ENCODE measurements at places on chromosomes 7 and 10.

- no peak for DNase-seq
Observed at GRCh38 chr10:94366382-94366781, 3.6 kb upstream of the NOC3L start.

DNA sequence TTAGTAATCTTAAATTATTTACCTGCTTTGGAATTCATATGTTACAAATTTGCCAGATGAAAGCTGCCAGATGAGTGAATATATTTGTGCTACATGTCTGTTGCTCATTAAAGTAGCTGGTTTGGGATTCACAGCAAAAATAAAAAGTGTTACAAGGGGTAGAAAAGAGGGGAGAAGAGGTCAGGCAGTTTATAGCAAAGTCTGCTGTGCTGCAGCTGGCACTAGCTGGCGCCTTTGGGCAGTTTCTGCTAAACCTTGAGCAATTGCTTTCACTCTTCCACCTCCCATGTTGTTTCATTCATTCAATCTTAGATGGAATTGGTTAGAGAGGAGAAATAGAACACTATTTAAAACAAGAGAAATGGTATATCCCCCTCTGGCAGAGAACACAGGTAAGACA, 404.1 kb upstream of the LRGUK start:
- DNase-seq, result no peak

- DNase-seq, result no peak
Observed at GRCh38 chr7:70634610-70635068, 497.3 kb upstream of the GALNT17 start.

DNA sequence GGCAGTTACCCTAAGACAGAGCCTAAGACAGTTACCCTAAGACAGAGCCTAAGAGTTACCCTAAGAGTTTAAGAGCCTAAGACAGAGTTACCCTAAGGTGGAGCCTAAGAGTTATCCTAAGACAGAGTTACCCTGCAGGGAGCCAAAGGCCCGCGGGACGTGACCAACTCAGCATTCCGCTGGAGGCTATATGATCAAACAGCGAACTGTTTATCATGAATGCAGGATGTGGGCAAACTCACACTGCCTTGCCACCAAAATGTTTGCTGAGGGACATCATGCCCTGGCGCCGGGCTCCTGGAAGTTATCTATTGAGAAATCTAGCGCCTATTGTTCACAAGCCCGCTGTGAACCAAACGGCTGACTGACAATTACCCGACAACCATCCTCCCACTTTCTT, 49.9 kb downstream of the BLVRA start:
- no peak for DNase-seq

DNA sequence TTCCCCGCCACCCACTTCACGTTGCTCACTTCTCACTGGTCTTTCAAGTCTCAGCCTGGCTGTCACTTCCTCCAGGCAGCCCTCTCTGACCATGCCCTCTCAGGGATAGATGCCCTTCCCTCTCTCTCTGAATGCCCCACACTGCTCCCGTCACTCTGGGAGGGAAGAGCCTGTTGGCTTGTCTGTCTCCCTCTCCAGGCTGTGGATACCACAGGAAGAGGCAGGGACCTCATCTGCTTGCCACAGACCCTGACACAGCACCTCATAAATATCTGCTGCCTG, 93.1 kb downstream of the OAT start:
- no peak for DNase-seq

DNA sequence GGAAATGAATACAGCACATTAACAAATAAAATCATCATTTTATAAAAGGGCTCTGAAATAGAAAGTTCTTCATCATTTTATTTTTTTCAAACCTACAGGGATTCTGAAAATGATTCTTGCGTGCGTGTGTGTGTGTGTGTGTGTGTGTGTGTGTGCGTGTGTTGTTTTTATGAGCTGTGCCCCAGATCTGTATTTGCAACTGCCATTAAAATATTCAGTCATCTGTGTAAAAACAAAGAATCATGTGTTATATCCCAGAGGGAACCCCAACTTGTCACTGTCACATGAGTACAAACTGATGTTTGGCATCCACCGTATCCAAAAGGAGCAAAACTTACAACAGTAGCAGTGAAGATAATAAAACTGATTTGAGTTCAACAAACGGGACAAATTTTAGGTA, 635.4 kb upstream of the PFKP start:
- DNase-seq, result no peak

DNA sequence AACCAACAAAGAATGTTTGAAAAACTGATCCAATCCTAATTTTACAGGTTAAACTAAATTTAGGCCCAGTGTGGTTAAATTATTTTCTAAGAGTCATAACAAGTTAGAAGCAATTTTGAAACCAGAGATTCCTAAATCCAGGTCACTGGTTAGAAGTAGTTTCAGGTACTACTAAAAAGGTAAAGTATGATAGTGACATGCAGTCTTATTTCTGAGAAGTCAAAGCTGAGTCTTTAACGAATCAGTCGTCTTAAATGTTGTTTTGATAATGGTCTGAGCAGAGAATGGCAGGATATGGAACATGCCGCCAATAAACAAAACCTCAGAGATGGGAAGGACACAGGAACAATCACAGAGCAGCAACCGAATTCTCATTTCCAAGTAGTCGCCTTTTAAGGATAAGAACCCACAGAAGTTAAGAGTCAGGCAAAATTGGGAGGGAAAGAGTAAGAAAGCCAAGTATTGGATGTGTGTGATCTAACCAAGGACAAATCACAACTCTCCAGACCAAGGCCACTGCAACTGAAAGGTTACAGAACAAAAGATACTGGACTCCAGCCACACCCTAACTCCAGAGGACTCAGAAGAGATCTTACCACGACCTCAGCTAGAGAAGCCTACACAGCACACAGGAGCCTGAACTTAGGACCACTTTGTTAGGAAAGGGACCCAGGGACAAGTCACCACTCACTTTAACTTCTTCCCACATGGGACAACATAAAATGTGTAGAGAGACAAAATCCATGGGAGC, 19.7 kb downstream of the TMEM243 start:
- DNase-seq, result no peak

DNA sequence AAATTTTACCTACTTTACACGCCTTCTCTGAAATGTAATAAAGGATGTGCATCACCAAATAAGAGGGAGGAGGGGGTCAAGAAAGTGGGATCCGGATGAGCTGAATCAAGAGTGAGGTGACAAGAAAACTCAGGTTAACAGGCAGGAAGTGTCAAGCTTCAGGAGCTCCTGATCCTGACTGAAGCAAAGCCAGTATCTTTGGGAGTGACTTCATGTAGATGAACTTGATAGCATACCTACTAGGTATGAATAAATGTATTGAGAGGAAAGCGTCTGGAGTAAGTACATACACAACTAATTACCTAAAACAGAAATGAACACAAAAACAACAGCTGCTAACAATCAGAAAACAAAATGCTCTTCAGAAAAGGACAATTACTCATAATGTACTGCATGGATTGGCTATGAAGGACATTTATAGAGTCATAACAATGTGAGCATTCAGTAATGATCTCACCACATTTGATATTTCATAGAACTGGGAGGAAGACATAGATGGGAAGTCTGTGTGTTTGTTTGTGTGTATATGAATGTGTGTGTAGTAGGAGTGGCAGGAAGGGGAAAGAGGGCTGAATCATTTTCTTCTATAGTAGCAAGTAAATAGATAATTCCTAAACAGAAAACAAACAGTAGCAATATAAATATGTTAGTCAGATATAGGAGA, 29.4 kb downstream of the PRKG1 start:
- DNase-seq, result no peak

- DNase-seq, result peak; percentile 53
Observed at GRCh38 chr7:27071622-27072390, 24.0 kb downstream of the HOXA1 start.

DNA sequence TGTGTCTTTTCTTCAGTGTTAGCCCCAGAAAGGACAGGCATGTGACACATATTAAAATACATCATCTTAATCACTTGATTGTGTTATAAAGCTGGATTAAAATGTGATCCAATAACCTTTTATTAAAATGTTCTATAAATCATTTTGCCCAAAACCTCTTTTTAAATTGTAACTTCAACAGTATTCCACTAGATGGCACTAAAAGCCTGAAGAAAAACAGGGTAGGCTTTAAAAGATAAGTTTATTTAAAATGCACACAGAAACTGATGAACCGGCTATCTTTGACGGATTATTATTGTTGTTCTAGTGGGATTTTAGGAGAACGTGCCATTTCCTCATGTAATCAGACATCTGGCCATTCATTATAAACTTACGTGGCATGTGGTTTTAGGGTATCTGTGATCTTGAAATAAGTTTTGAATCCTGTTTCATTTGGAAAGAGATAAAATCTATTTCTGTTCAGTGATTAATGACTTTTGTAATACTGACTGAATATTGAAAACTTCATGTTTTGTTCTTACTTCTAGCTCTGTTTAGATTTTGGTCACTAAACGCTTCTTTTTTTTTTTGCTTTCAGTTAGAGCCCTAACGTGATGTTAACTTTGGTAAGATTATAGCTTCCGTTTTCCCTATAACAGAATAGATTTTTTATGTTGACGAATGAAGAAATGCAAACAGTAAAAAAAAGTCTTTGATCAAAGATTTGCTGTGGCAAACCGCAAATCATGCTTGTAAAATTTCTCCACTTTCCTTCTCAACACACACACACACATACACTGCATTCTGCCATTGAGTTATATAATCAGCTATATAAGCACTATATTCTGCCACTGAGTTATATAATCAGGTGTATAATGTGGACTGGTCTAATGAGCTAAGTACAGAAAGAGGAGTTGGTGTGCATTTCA, 13.6 kb downstream of the VPS50 start:
- peak; percentile 10 for DNase-seq

DNA sequence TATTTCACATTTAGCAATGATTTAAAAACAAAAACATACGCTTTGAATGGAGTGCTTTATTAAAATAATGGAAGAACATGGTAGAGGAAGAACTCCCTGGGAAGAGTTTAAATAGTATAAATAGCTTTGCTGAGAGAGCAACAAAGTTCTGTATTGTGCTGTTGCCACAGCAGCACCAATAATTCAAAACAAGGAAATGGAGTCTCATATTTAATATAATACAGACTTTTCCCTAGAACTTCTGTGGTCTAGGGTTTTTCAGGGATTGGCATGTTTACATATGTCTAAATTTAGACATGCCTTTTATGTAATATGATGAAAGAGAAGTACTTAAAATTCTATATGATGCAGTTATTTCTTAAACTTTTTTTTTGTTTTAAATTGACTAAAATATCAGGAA, 217.2 kb upstream of the HDAC9 start:
- no peak for DNase-seq

DNA sequence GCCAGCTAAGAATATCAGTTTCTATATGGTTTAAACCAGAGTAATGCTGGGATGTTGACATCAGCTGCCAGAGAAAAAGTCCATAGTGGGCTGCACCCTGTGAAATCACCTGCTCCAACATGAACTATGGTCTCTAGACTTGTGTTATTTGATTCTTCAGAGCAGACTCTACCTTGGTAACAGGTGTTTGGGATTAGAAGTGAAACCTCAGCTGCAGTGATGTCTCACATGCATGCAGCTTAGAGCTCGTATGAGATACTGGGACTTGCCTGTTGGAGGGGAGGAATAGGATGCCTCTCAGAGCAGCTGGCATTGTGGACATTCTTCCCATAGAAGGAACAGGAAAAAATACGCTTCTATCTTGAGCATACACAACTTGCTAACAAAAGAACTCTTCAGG, 287.1 kb upstream of the CSTF2T start:
- DNase-seq, result no peak

- no peak for DNase-seq
Observed at GRCh38 chr10:51301644-51302043, 227.4 kb downstream of the PRKG1 start.

DNA sequence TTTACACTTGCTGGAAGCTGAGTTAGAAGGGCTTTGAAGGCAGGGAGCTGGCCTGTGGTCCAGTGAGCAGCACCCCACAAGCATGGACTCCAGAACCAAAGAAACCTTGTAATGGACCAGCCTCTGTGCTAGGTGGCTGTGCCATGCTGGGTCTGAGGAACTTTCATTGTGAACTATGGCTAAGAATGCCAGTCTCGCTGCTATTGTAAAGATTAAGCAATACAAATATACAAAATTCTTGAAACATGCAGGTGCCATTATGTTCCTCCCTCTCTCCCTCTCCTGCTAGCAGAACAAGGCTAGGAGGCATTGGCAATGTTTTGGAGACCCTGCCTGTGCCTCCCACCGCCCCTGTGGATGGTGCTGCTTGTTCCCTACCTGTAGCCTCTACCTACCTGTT, 105.0 kb downstream of the PKD1L1 start:
- DNase-seq, result no peak

DNA sequence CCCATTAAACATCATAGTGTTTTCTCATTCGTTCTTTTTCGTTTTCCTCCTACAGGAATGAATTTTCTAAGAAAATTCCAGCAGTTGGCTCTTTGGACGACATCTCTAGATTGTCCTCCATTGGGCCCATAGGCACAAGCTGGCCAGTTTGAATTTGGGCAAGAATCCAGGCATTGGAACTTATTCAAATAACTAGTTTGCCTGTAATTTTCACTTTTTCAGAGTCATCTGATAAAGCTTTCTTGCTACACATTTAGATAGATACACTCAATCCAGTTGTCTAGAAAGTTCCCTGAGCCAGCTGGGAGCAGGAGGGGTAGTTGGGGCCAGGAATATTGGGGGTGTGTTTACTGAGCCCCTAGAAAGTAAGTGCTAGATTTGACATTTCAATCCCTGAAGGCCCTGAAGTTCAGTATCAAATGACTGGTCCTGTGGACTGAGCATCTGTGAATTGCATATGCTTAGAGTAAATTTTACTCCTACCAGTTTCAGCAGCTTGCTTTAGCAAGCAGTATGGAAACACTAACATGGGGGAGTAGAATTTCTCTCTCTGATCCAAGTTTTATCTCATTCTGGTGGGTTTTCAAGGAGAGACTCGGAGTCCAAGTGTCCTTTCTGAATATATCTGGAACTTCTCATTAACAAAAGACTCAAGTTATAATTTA, 5.2 kb downstream of the EGFR start:
- no peak for DNase-seq

DNA sequence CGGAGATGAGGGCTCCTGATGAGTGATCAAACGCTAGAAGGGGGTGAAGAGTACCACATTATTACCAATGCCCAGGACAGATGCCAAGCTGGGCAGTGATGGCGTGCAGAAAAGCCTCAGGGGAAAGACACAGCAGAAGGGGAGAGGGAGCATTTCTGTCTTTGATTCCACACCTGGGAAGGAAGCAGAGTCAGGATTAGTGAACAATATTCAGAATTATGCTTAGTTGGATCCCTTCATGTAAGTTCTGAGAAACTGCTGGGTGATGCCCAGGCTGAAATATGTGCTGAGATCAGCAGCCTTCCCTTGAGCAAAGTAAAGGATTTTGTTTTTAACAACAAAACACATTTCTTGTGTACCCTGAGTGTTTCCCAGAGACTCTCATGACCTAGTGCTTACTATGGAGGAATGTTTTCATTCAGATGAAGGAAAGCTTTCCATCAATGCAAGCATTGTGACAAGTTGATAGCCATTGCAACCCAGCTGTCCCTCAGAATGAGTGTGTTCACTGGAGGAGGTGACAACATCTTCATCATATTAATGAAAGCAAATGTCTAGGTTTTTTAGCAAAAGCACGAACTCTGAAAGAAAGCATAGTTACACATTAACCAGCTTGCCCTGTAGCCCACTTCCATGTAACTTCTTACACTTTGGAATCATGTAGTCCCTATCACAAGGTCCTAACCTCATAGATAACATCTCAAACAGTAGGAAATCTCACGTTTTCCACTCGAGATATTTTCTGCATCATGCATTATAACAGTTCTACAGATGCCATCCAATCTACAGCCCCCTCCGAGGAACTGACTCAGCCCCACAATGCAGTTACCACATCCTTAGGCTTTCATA, 23.8 kb upstream of the AKR1C1 start:
- no peak for DNase-seq

GRCh38 chr7:117741962-117742361, 131.3 kb downstream of the CTTNBP2 start:
- DNase-seq, result no peak

- DNase-seq, result no peak
Observed at GRCh38 chr7:131244259-131244852, 83.3 kb upstream of the MKLN1 start.
